ENCODE measurements at places on chromosomes 6 and 20.

GRCh38 chr20:50282592-50283241, 92.1 kb downstream of the CEBPB start:
- no peak for DNase-seq

DNA sequence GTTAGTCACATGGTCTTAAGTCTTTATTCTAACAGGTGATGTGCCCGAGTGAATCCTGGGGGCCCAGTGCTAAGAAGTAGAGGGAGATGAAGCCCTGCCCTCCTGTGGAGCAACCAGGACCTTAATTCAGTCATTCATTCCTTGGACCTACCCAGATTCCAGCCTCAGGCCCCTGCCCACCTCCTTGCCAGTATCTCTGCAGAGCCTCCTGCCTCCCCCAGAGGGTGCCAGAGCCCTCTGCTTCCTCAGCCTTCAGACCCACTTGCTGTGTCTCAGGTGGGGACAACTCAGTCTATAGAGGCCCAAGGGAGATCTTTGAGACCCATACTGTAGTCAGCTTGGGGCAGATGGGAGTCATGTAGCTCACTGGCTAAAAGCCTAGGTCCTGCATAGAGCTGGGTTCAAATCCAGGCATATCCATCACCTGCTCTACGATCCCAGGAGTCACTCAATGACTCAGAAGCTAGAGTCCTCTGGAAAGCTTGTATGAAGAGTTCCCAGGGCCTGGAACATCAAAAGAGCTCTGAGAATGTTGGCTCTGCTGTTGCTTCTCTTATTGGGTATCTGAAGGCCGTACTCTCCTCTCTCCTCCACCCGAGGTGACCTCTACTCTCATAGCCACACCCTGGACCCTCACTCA, 3.9 kb upstream of the SIGLEC1 start:
- no peak for DNase-seq

DNA sequence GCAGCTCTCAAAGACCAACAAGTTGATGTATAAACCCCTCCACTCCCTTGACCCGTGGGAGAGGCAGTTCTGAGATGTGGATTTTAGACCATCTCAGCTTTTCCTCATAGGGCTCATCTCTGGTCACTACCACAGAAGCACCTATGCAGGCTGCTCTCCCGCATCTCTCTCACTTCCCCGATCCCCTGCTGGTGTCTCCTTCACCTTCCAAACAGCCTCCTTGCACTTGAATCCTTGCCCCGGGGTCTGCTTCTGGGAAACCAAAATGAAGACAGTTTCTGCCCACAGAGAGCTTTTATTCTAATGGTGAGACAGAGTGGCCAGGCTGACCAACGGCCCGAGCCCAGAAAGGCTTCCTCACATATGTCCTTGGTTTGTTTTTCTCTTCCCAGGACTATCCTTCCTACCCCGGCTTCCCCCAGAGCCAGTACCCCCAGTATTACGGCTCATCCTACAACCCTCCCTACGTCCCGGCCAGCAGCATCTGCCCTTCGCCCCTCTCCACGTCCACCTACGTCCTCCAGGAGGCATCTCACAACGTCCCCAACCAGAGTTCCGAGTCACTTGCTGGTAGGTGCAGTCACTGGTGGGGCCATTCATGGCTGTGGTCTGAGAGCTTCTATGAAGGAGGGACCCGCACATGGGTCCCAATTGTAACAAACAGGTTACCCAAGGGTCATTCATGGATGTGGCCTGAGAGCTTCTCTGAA, 179.3 kb downstream of the EYA2 start:
- no peak for DNase-seq

GRCh38 chr6:106027758-106028157, 58.4 kb upstream of the PRDM1 start:
- no peak for DNase-seq

GRCh38 chr20:3679749-3680700, 1.8 kb downstream of the ADAM33 start:
- no peak for DNase-seq

GRCh38 chr6:41392246-41392645, 56.8 kb downstream of the NCR2 start:
- no peak for DNase-seq

GRCh38 chr6:106309766-106310373, 15.7 kb downstream of the ATG5 start:
- no peak for DNase-seq

DNA sequence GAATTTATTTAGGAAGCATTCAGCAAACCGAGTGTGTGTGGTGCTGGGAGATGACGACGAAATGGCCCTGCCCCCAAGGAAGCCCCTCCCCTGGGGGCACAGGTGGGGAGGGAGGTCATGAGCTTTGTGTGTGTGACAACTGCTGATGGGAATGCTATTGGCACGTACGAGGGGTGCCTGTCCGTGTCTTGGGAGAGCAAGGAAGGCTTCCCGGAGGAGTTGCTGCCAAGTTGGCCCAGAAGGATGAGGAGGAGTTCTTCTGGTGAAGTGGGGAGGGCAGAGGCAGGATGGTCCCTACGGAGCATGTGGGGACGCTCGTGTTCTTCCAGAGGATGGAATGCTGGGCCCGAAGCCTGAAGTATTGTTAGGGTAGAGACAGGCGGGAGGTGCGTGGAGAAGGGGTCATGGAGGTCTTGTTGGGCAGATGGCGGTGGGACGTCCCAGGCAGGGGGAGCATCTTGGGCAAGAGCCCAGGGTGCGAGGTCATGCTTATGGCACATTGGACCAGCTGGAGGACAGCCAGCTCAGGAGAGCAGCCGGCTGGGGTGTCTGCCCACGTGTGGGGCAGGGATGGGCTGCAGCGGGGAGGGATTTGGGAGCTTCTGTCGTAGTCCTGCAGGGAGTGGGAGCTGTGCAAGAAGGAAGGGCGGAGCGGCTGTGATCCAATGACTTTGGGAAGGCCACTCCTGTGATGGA, 46.1 kb downstream of the SYNJ2 start:
- DNase-seq: no peak

GRCh38 chr20:50434653-50435396, 75.4 kb upstream of the PTPN1 start:
- DNase-seq: no peak

DNA sequence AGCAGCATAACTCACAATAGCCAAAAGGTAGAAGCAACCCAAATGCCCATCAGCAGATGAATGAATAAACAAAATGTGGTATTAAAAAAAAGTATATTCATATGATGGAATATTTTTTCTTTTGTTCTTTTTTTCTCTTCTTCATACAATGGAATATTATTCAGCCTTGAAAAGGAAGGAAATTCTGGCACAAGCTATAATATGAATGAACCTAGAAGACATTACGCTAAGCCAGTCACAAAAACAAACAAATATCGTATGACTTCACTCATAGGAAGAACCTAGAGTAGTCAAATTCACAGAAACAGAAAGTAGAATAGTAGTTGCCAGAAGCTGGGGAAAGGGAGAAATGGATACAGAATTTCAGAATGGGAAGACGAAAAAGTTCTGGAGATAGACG, 63.7 kb downstream of the RBL1 start:
- no peak for DNase-seq

DNA sequence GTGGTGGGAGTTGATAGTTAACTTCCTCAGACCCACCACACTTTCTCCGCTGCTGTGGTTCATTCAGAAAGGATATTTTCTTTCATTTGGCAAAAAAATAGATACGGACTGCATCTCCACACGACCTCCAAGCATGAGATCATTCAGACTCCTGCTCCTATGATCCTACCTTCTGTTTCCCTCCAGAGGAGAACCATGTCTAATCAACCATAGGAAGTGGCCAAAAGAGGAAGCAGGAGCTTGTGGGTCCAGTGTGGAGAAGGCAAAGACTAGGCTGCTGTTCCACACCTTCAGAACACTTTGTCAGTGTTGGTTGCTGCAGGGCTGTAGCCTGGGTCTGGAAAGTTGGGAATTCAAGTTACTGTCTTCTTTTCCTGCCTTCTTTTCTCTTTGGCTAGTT, 10.6 kb upstream of the KIF13A start:
- no peak for DNase-seq
